AML-193 (cell line): ENCODE measurements at places on chromosomes 6 and 20.
A peak's percentile ranks its signal among the peaks of the same experiment; 100 is the strongest.

GRCh38 chr6:21386744-21387143 lies 206.8 kb upstream of the SOX4 start:
- no peak for DNase-seq

GRCh38 chr20:63188641-63189321 lies 27.1 kb downstream of the YTHDF1 start:
- no peak for DNase-seq

DNA sequence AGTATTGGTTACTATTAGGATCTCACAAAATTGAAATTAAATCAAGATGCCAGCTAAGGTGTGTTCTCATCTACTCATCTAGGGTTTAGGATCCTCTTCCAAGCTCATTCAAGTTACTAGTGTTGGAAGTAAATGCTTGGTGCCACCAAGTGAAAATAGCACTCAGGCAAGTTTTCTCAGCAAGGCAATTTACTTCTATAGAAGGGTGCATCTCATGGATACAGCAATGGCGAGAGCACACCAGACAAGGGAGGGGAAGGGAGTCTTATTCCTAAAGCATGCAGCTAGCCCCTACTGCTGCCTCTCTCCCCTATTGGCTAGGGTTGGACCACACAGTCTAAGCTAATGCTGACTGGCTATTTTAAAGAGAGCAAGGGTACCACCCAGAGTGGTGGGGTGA lies 23.0 kb upstream of the FAM8A1 start:
- no peak for DNase-seq

- no peak for DNase-seq
These were observed 20.7 kb downstream of the NKX2-4 start for GRCh38 chr20:21376626-21377025.

- DNase-seq: no peak
These were observed 9.9 kb upstream of the GTSF1L start for GRCh38 chr20:43736588-43737158.

DNA sequence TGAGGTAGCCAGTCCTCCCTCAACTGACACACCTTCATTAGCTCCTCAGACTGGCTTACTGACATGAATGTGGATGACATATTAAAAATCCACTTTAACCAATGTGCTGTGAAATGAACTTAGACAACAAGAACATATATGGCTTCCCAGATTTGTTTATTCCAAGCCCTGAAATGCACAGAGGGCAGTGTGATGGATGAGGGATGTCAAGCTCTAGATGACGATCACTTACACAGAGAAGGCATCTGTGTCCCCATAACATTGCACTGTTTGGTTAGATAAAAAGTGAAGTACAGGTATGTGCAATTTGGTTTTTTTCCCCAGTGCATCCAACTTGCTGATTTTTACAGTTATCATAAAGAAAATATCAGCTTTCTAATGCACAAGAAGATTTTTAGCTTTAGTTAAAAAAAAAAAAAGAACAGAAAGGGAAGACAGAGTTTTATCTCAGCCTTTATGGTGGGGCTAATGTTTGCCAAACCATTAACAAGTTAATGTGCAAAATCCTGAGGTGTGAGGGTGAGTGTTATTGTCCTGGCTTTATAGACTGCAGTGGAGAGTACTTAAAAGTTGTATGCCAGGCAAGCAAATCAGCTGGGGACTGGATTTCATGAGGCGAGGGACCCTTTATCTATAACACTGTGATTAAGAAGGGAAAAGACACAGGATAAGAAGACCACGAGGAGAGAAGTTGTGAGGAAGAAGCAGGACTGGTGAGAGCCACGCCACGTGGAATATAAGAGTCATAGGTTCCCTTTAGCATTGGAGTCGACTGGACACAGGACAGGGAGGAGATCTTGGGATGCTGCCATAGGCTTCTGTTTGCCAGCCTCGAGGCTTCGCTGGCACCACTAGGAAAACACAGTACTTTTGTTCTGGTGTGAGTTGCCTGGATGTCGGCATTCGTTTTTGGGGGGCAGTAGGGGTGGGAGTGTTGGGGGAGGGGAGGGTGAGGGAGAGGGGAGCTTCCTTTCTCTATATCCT lies 90.0 kb upstream of the BACH2 start:
- DNase-seq: no peak

DNA sequence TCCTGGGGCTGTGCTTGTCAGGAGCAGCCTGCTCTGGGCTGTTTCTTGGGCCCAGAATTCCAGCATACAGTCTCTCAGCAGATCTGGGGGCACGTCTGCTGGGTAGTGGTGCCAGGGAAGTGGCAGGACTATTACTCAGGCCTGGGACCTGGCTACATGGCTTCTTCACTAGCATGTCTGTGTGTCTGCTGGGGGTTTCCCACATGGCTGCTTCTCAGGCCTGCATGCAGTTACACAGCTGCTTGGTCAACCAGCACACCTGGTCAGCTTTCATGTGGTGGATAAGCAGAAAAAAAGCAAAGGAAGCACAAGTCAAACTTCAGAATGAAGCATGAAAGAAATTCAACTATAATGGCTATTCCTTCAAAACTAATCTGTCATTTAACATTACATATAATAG lies 316.2 kb upstream of the NOX3 start:
- no peak for DNase-seq

DNA sequence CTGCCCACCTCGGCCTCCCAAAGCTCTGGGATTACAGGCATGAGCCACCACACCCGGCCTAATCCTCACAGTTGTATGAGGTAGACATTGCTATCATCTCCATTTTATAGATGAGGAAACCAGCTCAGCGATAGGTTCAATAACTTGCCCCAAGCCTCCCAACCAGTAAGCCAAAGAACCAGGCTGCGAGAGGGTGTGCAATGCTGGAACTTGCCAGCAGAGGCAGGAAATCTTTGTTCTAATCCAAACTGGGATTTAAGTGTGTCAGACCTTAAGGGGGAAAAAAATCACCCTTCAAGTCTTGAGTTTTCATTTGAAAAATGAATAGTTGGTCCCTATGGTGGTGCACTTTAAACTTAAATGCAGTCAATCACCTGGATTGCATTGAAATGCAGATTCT lies 20.1 kb upstream of the RNGTT start:
- DNase-seq: peak; percentile 56

GRCh38 chr20:64080813-64081623 lies 1.1 kb downstream of the OPRL1 start:
- no peak for DNase-seq

DNA sequence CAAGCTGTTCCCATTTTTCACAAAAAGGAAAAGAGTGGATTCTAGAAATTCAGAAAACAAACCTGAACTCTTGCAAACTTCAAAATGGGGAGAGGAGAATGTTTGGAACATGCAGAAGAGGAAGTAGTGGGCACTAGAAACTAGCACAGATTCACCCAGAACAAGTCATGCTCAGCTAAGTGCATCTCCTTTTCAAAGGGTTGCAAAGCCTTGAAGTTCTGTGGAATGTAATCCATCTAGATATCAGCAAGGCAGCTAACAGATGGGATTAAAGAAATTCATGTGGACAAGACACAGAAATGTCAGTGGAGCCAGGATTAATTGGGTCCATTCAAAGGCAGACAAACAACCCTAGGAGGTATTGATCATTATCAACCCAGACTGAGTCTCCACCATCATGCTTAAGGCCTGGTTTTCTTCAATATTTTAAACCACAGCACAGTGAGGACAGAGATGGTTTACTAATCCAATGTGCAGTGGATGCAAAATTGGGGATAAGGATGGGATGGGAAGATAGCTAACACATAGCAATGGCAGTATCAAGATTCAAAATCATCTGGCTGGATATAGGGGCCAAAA lies 31.3 kb downstream of the KCNK5 start:
- no peak for DNase-seq
